ENCODE measurements at places on chromosomes 11 and 22. TPM values are rescaled to one million over a fixed set of nuclear protein-coding genes. Genes with fewer than 3 reads are reported as not detected.

Gene APOA5
- total RNA-seq = 0.35 TPM

Gene OVOL1
- total RNA-seq = 5.1 TPM

Gene C11orf97
- not detected for total RNA-seq

Gene FGF3
- not detected for total RNA-seq

Gene SLC17A6
- 0.31 TPM for total RNA-seq

Gene NAALADL1
- total RNA-seq = 13.7 TPM

Gene SLC6A5
- total RNA-seq = not detected

Gene UCP3
- total RNA-seq = 0.21 TPM

Gene GGT5
- total RNA-seq = not detected

Gene SLC22A12
- not detected for total RNA-seq

Gene TMEM191B
- total RNA-seq = 26.3 TPM

Gene MMP13
- total RNA-seq = not detected

Gene TUBA8
- not detected for total RNA-seq

Gene ACRV1
- not detected for total RNA-seq

Gene BBOX1
- total RNA-seq = not detected

Gene SLC37A2
- total RNA-seq = 1.0 TPM

Gene MFNG
- total RNA-seq = 3.8 TPM

Gene C11orf91
- not detected for total RNA-seq

Gene OR52I2
- total RNA-seq = not detected

Gene TRIM49
- not detected for total RNA-seq

Gene PGA3
- not detected for total RNA-seq

Gene POGLUT3
- total RNA-seq = 12.2 TPM

Gene MS4A4A
- not detected for total RNA-seq

Gene CNIH2
- total RNA-seq = 10.8 TPM

Gene RFPL1
- not detected for total RNA-seq

Gene LPXN
- total RNA-seq = 2.3 TPM

Gene SLC15A3
- 15.8 TPM for total RNA-seq

Gene ZNF70
- total RNA-seq = 2.6 TPM

Gene PHOX2A
- not detected for total RNA-seq

Gene PANX3
- total RNA-seq = not detected

Gene TRIM29
- total RNA-seq = 0.28 TPM

Gene NLRX1
- total RNA-seq = 14.2 TPM

Gene PICK1
- 28.3 TPM for total RNA-seq

Gene KLHL35
- total RNA-seq = 1.1 TPM

Gene CD248
- 3.8 TPM for total RNA-seq

Gene CCDC87
- total RNA-seq = 1.2 TPM

Gene SCARF2
- 17.0 TPM for total RNA-seq

Gene NXPE4
- not detected for total RNA-seq

Gene OR8G1
- not detected for total RNA-seq

Gene TSGA10IP
- total RNA-seq = 2.0 TPM

Gene A4GALT
- total RNA-seq = 16.2 TPM

Gene SPECC1L
- total RNA-seq = 44.7 TPM

Gene TUB
- total RNA-seq = 23.7 TPM

Gene KRTAP5-9
- total RNA-seq = not detected

Gene NPAS4
- 0.35 TPM for total RNA-seq
